ENCODE measurements at places on chromosomes 2 and 18. TPM values are rescaled to one million over a fixed set of nuclear protein-coding genes. Genes with fewer than 3 reads are reported as not detected.

IL1R1 gene
- 0.55 TPM for total RNA-seq

MBP gene
- total RNA-seq: 19.6 TPM

PRKAG3 gene
- not detected for total RNA-seq

EVA1A gene
- 3.2 TPM for total RNA-seq

DNA sequence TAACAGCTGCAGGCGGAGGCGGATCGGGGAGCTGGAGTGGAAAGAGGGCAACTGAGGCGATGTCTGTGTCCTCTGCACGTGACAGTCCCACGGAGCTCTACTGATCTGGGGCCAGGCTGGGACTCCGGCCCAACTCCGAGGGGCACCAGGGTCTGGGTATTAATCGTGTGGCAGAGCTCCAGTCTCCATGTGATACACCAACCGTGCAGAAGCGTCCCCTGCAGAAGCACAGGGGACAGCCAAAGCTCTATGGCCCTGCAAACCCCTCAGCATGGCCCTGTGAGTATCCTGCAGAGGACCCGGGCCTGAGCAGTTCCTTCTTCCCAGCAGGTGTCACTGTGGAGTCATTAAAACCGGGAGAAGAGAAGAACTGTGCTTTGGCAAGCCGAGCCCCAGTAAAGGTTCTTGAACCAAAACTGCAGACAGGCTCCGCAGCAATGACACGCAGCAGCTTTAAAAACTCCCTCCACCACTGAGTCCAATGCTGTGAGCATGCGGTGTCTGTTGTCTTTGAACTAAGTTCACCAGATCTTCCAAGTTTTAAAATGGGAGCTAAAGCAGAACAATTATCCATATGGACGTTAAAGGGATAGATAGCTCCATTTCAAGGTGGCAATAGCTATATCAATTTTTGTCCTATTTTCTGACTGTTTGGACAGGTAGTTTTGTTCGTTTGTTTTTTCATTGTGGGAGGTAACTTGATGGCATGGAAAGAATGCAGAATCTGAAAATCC is 79.4 kb downstream of the TMEM182 start:
- peaks cover 12% of the 10 kb centered on the region for H3K4me1 ChIP-seq
- peak; percentile 77 for DNase-seq
- no peak overlapping the region for H3K4me3 ChIP-seq
- H3K36me3 ChIP-seq: no peaks in the 10 kb centered on the region
- H3K27ac ChIP-seq: no peak overlapping the region
- H3K27me3 ChIP-seq: no peaks in the 10 kb centered on the region

DNA sequence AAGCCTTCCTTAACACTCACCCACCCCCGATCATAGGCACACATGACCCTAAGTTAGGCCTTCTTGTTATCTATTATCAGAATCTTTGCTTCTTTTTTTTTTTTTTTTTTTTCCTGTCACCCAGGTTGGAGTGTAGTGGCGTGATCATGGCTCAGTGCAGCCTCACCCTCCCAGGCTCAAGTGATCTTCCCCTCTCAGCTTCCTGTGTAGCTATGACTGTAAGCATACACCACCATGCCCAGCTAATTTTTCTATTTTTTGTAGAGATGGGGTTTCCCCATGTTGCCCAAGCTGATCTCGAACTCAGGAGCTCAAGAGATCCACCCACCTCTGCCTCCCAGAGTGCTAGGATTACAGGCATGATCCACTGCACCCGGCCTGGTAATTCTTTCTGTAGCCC is 328.7 kb downstream of the NR4A2 start:
- peaks cover 8% of the 10 kb centered on the region for H3K4me1 ChIP-seq
- H3K27ac ChIP-seq: no peak overlapping the region
- no peaks in the 10 kb centered on the region for H3K36me3 ChIP-seq
- no peaks in the 10 kb centered on the region for H3K27me3 ChIP-seq
- no peak overlapping the region for H3K4me3 ChIP-seq

DNA sequence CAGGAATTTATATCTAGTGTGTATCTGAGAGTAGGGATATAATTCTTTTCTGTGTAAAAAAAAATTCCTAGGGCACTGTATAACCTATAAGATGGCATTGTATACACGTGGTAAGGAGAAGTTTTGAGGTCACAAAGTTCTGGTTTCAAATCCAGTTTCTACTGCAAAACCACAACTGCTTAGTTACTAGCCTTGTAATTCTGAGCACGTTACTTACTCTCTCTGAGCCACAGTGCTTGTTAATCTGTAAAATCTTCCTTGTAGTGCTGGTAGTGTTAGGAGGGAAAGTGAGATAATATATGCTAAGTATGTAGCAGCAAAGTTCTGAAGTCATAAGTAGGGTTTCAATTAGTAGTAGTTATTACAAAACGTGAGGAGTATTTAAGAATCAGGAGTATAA is 175.4 kb downstream of the SATB2 start:
- no peak for DNase-seq
- H3K36me3 ChIP-seq: peaks cover 57% of the 10 kb centered on the region
- H3K27ac ChIP-seq: no peak overlapping the region

DNA sequence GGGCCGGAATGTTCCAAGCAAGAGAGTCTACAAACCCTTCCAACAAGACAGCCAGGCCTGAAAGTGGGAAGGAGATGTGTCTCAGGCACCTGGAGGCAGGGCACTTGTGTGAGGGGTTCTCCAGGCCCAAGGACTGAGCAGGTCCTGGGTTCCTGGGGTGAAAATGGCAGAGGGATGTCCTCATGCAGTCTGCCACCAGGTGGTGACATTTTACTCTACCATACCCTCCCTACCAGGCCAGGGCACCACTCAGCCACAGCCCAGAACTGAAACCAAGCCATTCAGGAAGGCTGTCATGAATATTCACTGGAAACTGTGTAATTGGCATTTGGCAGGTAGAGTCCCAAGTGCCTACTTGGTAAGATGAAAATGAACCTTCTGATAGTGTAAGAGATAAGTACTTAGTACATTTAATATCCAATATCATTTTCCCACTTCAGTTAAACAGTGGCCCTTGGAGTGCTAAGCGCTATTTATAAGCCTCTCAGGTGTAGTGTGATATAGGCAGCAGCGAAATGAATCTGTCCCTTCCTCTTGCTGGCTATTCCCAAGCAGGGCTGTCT is 185.1 kb downstream of the MYO5B start:
- H3K27me3 ChIP-seq: no peaks in the 10 kb centered on the region
- no peaks in the 10 kb centered on the region for H3K36me3 ChIP-seq
- no peak overlapping the region for H3K4me3 ChIP-seq
- H3K27ac ChIP-seq: no peak overlapping the region

- no peaks in the 10 kb centered on the region for H3K4me1 ChIP-seq
- H3K27ac ChIP-seq: no peak overlapping the region
- DNase-seq: no peak
These were observed 80.7 kb downstream of the PSMG2 start for GRCh38 chr18:12783524-12783923.

- DNase-seq: peak; percentile 44
- H3K4me3 ChIP-seq: peak overlapping the region; percentile 63
- H3K4me1 ChIP-seq: peaks cover 29% of the 10 kb centered on the region
- no peaks in the 10 kb centered on the region for H3K36me3 ChIP-seq
These were observed 3.5 kb downstream of the FEV start for GRCh38 chr2:218981390-218981880.

DNA sequence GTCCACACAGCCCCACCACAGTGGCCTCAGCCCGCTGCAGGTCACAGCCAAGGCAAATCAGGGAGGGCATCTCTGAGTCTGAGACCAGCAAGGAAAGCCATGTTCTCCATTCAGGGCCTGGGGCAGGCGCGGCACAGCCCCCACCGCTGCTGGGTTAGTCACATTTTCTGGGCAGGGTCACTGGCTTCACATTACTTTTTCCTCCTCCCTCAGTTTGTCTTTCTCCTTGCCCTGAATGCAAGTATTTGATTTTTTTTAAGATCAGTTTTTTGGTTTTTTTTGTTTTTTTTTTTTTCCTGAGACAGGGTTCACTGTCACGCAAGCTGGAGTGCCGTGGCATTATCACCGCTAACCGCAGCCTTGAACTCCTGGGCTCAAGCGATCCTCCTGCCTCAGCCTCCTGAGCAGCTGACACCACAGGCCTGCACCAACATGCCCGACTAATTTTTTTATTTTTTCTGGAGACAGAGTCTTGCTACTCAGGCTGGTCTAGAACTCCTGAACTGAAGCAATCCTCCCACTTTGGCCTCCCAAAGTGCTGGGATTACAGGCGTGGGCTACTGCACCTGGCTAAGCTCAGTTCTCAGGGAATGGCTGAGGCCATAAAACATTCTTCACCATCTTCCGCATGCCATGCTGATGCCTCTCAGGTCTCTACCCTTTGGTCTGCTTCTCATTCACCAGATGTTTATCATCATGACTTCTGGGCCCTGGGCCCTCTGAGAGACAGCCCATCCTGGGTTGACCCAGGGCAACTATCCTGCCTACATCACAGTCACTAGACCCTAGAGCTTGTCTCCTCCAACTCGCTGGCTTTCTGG is 628 bp upstream of the CAPG start:
- H3K4me3 ChIP-seq: peak overlapping the region; percentile 48
- no peaks in the 10 kb centered on the region for H3K36me3 ChIP-seq
- DNase-seq: no peak
- H3K4me1 ChIP-seq: peaks cover 50% of the 10 kb centered on the region
- no peaks in the 10 kb centered on the region for H3K27me3 ChIP-seq
- H3K27ac ChIP-seq: peak overlapping the region; percentile 73

- no peak overlapping the region for H3K27ac ChIP-seq
- no peaks in the 10 kb centered on the region for H3K27me3 ChIP-seq
- H3K4me1 ChIP-seq: peaks cover 49% of the 10 kb centered on the region
- H3K4me3 ChIP-seq: no peak overlapping the region
These were observed 100.2 kb downstream of the AGAP1 start for GRCh38 chr2:235594041-235594440.

DNA sequence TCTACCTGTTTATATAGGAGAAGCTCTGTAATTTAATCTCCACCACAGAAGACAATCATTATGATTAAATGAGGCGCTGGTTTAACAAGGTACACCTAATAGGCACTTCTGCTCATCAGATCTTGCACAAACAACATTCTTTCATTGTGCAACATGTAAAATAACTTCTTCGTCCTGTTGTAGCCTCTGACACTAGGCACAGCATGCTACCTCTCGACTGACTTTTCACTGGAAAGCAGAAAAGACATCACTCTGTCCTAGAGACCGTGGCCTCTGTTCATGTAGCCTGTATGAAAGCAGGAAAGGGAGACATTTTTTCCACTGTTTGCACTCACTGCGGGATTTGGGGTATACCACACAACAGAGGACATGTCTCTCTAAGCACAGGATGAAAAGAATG is 316.5 kb downstream of the IRS1 start:
- H3K27ac ChIP-seq: peak overlapping the region; percentile 97
- H3K4me1 ChIP-seq: peaks cover 60% of the 10 kb centered on the region
- peak overlapping the region; percentile 5 for H3K4me3 ChIP-seq
- DNase-seq: no peak

GRCh38 chr2:119827866-119828507 is 68.3 kb downstream of the PTPN4 start:
- no peak overlapping the region for H3K4me3 ChIP-seq
- DNase-seq: no peak
- H3K27me3 ChIP-seq: no peaks in the 10 kb centered on the region
- H3K36me3 ChIP-seq: peaks cover 34% of the 10 kb centered on the region
- H3K4me1 ChIP-seq: peaks cover 31% of the 10 kb centered on the region

DNA sequence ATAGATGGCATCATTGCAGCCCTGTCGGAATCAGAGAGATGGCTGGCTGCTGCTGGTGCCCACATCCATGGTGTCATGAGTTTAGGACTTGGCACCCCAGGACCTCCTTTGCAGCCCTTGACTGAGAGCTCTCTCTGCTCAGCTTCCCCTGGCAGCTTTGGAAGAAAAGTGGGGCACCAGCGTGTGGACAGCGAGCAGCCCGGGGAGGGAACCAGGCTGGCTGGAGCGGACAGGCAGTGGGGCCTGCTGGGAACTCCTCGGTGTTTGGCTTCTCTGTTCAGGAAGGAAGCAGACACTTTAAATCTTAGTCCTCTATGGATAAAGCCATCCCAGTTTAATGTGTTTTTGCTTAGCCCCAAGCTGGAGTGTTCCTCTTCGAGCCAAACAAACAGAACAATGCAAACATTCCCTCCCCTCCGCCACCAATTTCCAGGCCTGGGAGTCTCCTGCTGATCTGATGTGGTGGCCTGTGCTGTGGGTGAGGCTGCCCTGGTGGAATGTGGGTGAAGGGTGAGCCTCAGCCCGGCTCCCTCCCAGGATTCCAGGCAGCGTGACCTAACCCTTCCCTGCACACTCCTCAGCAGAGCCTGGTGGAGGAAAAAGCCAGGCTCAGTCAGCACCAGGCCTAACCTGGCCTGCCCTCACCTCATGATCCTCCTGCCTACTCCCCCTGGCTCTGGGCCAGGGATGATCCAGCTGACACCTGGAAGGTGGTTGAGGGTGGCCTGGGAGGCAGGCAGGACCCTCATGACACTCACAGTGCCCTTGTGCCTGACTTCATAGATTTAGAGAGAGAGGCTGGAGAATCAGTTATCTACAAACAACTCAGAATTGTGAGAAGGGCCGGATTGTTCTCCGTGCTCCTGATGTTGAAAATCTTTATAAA is 21.6 kb upstream of the ITGB6 start:
- H3K4me1 ChIP-seq: peaks cover 16% of the 10 kb centered on the region
- no peaks in the 10 kb centered on the region for H3K27me3 ChIP-seq
- no peak for DNase-seq
- no peak overlapping the region for H3K27ac ChIP-seq

GRCh38 chr2:17752892-17753802 is 463 bp downstream of the SMC6 start:
- no peaks in the 10 kb centered on the region for H3K27me3 ChIP-seq
- H3K27ac ChIP-seq: peak overlapping the region; percentile 64
- H3K4me1 ChIP-seq: peaks cover 55% of the 10 kb centered on the region
- H3K36me3 ChIP-seq: no peaks in the 10 kb centered on the region
- DNase-seq: peak; percentile 53
- H3K4me3 ChIP-seq: peak overlapping the region; percentile 93

DNA sequence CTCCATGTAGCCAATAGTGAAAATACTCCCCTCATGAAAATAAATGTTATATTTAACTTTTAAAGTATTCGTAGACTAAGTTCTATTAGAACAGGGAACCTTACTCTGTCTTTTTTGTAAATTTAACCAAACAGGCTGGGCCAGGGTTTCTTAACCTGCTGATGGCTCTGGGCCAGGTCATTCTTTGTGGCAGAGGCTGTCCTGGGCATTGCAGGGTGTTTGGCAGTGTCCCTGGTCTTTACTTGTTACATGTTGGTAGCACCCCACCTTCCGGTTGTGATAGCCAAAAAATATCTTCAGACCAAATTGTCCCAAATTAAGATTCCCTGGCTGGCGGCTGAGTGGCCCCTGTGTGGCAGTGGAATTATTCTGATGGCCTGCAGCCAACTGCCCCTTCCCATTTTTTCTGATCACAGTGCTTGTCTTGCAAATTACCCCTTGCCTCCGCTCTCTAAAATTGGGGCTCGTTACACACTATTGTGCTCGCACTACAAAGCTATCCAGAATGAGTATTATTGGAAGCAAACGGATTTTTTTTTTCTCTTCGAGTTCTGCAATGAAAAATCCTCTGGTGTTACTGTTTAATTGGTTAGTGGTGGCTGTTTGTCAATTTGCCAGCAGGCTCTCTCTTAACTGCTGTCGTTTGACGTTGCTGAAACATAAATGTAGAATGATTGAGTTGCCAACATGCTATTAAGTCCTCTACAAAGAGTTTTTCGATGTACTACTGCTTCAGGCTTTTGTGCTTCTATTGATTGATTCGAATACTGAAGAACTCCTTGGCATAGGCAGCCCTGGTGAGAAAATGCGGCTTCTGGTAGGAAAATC is 216.9 kb downstream of the SH3RF3 start:
- no peak overlapping the region for H3K27ac ChIP-seq
- peaks cover 11% of the 10 kb centered on the region for H3K4me1 ChIP-seq
- no peaks in the 10 kb centered on the region for H3K36me3 ChIP-seq
- H3K4me3 ChIP-seq: no peak overlapping the region
